Tibial nerve (tissue), 4 donors: ENCODE measurements at places on chromosomes 4 and X.

DNA sequence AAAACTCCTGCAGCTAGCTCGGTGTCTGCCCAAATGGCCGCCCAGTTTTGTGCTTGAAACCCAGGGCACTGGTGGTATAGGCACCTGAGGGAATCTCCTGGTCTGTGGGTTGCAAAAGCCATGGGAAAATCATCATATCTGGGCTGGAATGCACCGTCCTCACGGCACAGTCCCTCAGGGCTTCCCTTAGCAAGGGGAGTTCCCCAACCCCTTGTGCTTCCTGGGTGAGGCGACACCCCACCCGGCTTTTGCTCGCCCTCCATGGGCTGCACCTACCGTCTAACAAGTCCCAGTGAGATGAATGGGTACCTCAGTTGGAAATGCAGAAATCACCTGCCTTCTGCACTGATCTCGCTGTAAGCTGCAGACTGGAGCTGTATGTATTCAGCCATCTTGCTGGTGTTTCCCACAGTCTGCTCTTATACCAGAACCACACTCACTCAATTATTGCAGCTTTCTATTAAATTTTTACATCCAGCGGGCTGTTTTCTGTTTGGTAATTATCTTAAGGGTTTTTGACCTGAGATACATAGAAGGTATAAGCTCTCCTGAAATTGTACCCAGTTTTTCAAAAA, 36.7 kb upstream of the NPNT start:
- no peaks in the 10 kb centered on the region for H3K36me3 ChIP-seq
- H3K27me3 ChIP-seq: no peaks in the 10 kb centered on the region
- H3K4me1 ChIP-seq: no peaks in the 10 kb centered on the region
- H3K4me3 ChIP-seq: no peak overlapping the region
- no peak for DNase-seq
- H3K27ac ChIP-seq: no peak overlapping the region

- no peaks in the 10 kb centered on the region for H3K27me3 ChIP-seq
- no peak overlapping the region for H3K27ac ChIP-seq
- no peak overlapping the region for H3K4me3 ChIP-seq
- DNase-seq: no peak
Measured at GRCh38 chr4:97627750-97628149, 515.5 kb downstream of the STPG2 start.

- DNase-seq: no peak
- H3K36me3 ChIP-seq: no peaks in the 10 kb centered on the region
- H3K27me3 ChIP-seq: peaks cover 8% of the 10 kb centered on the region
- H3K27ac ChIP-seq: no peak overlapping the region
- no peaks in the 10 kb centered on the region for H3K4me1 ChIP-seq
- H3K4me3 ChIP-seq: no peak overlapping the region
Measured at GRCh38 chrX:50497114-50497513, 26.5 kb upstream of the DGKK start.

DNA sequence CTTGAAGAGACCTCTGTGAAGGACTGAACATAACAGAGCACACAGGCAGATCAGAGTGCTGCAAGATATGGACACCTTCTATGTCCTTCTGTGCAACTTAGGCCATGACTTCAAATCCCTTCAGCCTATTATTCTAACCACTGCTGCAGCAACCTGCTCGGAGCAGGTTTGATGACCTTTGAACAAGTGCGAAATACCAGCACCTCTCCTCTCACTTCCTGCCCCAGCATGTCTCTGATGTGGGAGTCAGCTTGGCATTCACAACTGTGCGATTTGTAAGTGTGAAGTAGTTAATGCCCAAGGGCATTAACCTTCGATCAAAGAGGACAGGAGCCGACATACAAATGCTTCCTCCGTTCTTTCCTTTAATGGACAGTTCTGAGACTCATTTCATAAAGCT, 1.6 kb upstream of the EXOC1 start:
- H3K27ac ChIP-seq: no peak overlapping the region
- H3K36me3 ChIP-seq: no peaks in the 10 kb centered on the region
- DNase-seq: no peak
- no peaks in the 10 kb centered on the region for H3K4me1 ChIP-seq
- H3K4me3 ChIP-seq: no peak overlapping the region
- no peaks in the 10 kb centered on the region for H3K27me3 ChIP-seq

DNA sequence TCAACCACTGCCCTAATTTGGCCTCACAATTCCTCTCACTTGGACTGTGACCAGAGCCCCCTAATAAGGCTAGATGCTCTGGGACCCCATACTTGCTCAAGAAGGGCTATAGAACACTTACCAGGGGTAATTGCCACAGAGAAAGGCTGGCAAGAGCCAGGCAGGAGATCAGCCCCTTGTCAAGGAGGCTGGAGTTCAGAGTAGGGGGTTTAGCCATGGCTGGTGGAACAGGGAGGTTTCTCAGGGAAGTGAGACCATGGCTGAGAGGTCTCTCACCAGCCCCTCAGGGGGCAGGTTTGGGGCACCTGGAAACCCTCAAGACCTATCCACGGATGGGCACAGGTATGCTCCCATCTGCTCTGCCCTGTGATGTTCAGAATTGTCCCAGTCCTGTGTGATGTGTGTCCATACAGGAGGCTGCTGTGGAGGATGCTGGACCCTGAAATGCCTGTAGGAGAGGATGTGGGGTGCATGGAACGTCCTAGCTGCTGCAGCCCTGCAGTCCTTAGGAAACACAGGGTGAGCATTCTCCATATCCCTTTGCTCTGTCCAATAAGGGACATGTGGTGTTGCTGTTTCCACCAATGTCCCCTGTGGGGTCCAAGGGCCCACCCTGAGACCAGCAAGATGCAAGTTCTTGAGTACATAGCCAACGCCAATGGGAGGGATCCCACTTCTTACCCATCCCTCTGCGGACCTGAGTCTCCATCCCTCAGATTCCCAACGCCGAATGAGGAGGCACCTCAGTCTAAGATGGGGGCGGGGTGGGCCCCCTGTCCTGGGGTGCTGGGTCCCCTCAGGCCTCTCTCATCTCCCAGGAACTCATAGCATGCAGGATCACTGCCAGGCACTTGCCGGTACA, 16.4 kb upstream of the HSFX1 start:
- H3K4me1 ChIP-seq: no peaks in the 10 kb centered on the region
- no peak overlapping the region for H3K4me3 ChIP-seq
- H3K27me3 ChIP-seq: no peaks in the 10 kb centered on the region
- H3K36me3 ChIP-seq: no peaks in the 10 kb centered on the region
- no peak for DNase-seq
- H3K27ac ChIP-seq: no peak overlapping the region

DNA sequence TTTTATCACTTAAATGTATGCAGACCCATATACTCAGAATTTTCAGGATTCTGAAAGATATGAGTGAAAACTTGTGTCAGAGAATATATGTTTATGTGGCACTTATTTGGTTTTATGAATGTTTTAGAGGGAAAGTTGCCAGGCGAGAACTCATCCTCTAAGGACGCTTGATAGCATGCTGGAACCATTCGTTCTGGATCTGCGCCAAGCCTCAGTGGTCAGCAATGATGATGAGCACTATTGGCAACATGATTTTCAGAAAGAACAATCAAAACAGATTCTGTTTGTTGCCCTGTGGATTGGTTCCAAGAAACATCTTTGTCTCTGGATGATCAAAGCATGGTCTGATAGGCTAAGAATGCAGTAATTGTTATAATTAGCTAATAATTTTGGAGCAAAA, 32.1 kb upstream of the RAPGEF2 start:
- no peak overlapping the region for H3K27ac ChIP-seq
- no peak overlapping the region for H3K4me3 ChIP-seq
- peaks cover 5% of the 10 kb centered on the region for H3K4me1 ChIP-seq
- no peaks in the 10 kb centered on the region for H3K36me3 ChIP-seq
- peak; percentile 29 for DNase-seq
